Muscle of back (tissue), 13 donors: ENCODE measurements at places on chromosomes 13 and 19.

DNA sequence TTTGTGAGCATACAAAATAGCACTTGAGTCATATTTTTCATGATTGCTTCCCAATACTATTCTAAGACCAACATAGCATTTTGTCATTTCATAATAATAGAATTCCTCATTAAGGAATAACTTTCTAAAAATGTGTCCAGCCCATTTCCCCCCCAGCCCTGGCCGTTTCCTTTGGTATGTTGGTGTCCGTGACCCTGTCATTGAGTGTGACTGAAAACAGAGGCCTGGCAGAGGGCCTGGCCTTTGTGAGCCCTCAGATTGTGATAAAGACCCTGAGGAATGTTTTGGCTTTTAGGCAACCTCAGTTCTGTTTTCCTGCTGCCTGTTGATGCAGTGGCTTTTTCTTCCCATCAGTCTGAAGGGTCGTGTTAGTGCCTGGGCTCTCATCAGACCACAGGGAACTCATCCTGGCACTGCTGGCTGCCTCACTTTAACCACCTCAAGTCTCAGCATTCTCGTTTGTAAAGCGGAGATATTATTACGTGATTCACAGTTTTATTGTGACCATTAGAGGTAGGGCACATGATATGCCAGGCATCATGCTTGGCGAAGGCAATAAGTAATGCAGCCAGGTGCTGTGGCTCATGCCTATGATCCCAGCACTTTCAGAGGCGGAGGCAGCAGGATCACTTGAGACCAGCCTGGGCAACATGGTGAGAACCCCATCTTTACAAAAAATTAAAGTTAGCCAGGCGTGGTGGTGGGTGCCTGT lies 13.8 kb downstream of the SPINT2 start:
- DNase-seq: no peak

DNA sequence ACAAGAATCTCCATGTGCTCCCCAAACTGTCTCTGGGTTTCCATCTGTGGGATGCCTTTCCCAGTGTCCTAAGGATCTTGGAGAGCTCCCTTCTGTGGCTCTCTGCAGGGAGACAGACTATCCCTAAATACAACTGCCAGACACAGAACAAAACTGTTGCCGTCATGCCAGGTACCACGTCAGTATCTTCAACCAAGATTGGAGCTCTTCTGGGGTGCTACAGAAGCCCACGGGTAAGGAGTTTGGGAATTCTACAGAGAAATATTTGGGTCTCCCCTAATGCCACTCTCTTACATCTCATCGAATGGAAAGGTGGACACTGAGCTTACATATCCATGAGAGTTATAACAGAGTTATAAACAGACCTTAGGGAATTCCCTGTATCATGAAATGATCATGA lies 4.9 kb upstream of the MBD3L3 start:
- no peak for DNase-seq

DNA sequence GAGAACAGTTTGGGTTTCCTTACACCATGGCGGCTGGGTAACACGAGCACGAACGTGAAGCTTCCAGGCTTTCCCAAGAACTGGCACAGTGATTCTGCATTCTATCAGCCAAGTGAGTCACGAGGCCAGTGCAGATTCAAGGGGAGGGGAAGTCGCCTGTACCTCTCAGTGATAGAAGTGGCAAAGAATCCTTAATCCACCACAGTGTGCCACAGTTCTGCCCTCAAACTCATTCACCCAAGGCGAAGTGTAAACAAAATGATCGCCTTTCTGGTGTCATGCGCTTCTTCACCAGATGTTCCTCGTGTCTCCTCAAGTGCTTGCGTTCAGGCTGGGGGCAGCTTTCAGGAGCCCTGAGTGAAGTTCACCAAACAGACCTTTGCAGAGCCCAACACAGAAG lies 24.9 kb upstream of the AMER2 start:
- DNase-seq: no peak

GRCh38 chr19:55437410-55437809 lies 5.7 kb downstream of the SHISA7 start:
- peak; percentile 65 for DNase-seq

DNA sequence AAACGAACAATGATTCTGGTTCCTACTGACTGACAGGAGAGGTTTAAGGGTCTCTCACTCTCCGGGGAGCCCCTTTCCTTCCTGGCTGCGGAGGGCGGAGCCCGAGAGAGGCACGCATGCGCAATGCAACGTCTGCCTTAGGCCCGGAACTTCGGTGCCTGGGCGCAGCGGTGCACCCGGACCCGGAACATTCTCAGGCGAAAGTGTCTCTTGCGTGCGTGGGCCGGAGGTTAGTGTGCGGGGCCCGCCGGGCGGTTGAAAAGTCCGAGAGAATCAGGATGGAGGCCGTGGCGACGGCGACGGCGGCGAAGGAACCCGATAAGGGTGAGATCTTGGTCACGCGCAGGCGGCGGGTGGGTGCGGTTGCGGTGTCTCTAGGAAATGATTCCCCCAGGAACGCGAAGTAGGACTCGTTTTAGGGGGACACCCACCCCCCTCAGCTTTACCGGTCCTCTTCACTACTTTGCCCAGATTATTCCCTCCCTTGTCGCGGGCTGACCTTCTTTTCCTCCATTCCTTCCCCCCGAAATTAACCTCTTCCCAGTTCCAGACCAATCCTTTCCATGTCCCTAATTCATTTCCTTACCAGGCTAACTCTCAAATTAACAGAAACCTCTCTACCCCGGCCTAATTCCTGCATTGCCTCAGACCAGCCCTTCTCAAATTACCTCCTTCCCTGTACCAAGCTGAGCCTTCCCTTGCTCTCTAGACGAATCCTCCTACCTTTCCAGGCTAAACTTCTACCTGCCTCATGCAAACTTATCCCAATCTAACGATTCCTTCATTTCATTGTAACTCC lies at the start of gene CCDC97:
Gene CCDC97, plus strand, starts transcription at position 140 of the 799 bp plus-strand sequence. Its CDS starts 139 bp downstream, at position 279.
- peak; percentile 95 for DNase-seq

GRCh38 chr19:670609-671075 lies 5.5 kb upstream of the FSTL3 start:
- DNase-seq: no peak

DNA sequence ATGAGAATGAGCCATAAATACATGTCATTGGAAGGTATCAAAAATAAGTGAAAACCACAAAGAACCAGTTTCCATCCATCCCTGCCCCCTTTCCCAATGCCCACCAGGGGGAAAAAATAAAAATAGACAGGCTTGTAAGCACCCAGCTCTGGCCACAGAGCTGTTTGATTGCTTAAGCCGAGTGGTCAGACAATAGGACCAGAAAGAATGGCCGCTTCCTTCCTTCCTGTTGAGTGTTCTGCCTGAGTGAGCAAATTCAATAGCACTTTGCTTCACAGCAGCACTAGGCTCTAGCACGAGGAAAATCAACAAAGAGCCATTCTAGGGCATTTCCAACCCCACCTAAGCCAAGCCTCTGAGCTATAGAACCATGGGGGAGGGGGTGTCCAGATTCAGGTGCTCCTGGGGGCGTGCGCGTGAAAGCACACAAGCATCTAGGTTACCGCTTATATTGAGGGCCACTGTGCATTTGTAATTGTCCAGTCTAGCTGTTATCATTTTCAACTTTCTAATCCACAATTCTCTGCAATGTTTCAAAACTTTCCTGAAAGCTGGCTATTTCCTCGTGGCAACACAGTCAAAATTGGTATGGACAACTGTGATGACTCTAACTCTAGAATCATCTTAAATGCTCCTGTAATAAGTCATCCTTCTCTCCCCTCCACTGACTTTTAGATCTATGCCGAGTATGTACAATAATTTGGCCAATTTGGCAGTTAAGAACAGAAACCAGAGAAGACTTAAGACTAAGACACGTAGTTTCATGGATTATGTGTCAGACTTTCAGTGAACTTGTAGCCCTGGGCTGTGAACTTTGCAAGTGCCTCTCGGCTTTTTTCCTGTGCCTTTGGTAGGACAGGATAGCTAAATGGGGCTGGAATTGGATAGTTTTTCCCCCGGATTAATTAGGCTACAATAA lies 64.3 kb downstream of the SPRY2 start:
- peak; percentile 23 for DNase-seq

DNA sequence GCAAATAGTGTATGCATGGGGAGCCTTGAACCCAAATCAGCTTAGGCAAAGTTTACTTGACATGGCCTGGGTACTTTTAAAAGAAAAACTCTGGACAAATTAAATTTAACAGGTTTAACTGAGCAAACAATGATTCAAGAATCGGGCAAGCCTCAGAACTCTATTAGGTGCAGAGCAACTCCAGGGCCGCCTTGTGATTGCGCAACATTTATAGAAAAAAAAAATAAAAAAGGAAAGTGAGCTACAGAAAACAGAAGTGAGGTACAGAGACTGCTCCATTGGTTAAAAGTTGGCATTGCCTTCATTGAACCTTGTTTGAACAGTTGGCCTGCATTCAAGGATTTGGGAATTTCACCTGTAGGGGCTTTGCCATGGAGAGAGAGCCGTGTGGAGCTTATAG lies 421.0 kb upstream of the TSHZ3 start:
- no peak for DNase-seq

DNA sequence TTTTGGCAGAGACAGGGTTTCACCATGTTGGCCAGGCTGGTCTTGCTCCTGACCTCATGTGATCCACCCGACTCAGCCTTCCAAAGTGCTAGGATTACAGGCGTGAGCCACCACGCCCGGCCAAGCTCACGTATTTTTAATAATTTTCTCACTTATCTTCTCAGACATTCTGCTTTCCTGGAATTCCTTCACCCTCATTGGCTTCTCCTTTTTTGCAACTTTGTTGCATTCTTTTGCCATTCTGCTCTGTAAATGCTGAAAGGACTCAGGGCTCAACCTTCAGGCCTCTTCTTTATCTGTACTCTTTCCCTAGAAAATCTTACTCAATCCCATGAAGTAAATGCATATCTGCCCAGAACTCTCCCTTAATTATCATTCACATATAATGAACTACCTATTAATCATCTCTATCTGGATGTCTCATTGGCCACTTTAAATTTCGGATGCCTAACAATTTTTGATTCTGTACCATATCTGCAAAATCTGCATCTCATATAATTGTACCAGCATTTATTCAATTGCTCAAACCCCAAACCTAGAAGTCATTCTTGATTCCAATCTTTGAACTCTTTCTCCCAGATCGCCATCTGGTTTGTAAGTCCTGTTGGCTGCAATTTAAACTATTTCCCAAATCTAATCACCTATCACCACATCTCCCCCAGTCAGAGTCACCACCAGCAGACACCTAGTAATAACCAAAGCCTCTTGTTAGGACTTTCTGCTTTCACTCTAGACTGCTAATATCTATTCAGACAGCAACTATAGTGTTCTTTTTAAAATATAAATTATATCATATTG lies 18.2 kb upstream of the OXGR1 start:
- no peak for DNase-seq

GRCh38 chr13:35484384-35484783 lies 7.9 kb upstream of the MAB21L1 start:
- DNase-seq: no peak

GRCh38 chr19:13284929-13285928 lies 135.0 kb downstream of the IER2 start:
- no peak for DNase-seq

DNA sequence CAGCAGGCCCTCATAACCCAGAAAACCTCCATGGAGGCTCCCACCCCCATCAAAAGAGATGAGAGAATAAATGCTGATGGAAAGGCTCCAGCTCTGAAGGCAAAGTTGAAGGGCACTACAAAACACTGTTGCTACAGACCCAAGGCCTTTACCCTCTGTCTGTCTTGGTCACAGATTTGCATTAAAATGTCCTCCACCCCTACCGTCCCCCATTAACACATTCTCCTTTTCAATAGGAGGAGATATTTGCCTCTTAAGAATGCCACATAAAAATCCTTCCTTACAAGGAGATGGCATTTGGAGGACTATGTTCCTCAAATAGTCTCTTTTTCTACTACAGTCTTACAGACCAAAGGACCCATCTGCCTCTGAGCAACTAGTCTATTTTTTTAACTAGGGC lies 361.5 kb downstream of the ENOX1 start:
- DNase-seq: no peak

DNA sequence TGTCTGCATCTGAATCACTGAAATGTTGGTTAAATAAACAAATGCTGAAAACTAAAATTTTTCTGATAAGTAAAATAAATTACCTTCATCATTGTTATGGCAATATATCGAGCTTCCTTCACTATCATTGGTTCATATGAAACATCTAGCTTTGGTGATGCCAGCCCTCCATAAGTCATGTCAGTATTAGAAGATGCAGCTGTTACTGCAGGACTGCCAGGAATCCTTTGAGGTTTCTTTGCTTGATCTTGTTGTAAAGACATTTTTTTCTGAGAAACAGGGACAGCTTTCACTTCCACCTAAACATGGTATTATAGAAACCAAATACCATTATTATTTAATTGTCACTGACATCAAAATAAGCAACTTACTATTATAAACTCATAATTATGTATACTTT lies 123.7 kb upstream of the FBXL3 start:
- DNase-seq: no peak

DNA sequence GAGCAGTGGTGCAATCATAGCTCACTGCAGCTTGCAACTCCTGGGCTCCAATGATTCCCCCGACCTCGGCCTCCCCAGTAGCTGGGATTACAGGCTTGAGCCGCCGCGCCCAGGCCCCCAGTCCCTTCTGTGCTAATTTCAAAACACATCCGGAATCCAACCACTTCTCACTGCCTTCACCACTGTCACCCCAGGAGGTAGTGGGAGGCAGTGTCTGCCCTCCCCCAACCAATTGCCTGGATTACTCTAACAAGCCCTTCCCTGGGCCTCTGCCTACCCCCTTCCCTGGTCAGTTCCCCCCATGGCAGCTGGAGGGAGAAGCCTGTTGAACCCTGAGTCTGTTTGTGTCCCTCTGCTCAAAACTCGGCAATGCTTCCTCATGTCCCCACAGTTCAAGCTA lies 2.3 kb downstream of the PRAM1 start:
- DNase-seq: no peak

DNA sequence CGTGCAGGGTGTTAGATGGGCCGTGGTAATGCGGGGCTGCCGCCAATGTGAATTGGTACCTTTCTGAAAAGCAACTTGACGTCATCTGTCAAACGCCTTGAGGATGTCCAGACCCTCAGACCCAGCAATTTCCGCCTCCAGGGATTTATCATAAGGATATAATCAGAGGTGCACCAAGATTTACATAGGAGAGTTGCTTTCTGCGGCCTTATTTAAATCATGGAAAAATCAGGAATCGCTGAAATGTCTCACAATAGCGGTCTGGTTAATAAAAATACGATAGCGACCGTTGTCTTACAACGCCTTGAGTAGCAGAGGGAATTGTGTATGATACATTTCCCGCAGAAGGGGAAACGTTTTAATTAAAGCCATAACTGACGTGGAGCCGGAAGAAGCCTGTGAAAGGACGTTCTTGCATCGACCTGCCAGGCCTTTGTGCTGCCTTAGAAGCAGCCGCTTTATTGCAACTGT lies 32.3 kb upstream of the NDUFS7 start:
- DNase-seq: no peak
